ENCODE measurements at places on chromosomes 7 and 10.

DNA sequence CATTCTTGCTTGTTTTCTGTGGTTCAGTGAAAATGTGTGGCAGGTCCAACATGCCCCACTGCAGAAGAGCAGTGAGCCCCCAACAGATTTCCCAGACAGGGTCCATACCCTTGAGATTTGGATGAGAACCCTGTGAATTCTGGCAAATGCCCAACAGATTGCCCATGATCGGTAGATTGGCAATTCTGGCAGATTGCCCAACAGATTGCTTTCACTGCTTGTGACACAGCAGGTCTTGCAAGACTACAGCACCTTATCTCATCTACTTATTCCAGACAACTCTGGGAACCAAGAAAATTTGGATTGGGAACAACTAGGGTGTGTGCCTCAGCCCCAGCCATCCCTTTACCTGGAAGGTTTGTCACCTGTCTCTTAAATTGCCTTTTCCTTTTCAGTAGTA lies 143.7 kb upstream of the COL1A2 start:
- no peaks in the 10 kb centered on the region for H3K4me1 ChIP-seq
- DNase-seq: no peak
- no peaks in the 10 kb centered on the region for H3K36me3 ChIP-seq
- no peak overlapping the region for H3K27ac ChIP-seq
- no peak overlapping the region for H3K4me3 ChIP-seq

GRCh38 chr7:68433462-68434070 lies 1164.7 kb upstream of the AUTS2 start:
- no peak overlapping the region for H3K4me3 ChIP-seq
- H3K36me3 ChIP-seq: no peaks in the 10 kb centered on the region
- no peak overlapping the region for H3K27ac ChIP-seq
- no peak for DNase-seq
- H3K4me1 ChIP-seq: peaks cover 4% of the 10 kb centered on the region

- H3K27me3 ChIP-seq: no peaks in the 10 kb centered on the region
- H3K27ac ChIP-seq: peak overlapping the region; percentile 84
- H3K4me3 ChIP-seq: no peak overlapping the region
- DNase-seq: no peak
- H3K4me1 ChIP-seq: peaks cover 28% of the 10 kb centered on the region
Observed at GRCh38 chr10:95413588-95413987, 122.8 kb upstream of the PDLIM1 start.

GRCh38 chr10:31836569-31837406 lies 91.8 kb downstream of the ARHGAP12 start:
- H3K4me1 ChIP-seq: no peaks in the 10 kb centered on the region
- no peaks in the 10 kb centered on the region for H3K27me3 ChIP-seq
- H3K27ac ChIP-seq: no peak overlapping the region
- no peak overlapping the region for H3K4me3 ChIP-seq
- no peaks in the 10 kb centered on the region for H3K36me3 ChIP-seq

DNA sequence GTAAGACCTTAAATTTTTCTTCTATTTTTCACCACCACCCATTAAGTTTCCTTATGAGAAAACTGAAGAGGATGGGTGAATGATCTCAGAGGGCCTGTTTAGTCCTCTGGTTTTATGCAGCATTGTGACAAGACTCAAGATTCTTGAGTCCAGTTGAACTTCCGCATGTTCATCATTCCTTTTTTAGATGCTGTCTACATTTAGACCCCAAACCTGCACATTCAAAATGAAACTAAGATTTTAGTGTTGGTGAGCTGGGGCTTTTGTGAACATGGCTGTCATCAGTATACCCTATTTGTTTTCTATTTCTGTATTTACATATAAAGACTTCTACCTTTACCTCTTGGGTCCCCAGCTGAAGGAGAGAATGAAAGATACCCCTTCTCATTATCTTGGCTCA lies 31.1 kb downstream of the NET1 start:
- no peak for DNase-seq
- H3K27me3 ChIP-seq: no peaks in the 10 kb centered on the region
- H3K4me3 ChIP-seq: no peak overlapping the region
- peaks cover 5% of the 10 kb centered on the region for H3K4me1 ChIP-seq
- no peak overlapping the region for H3K27ac ChIP-seq
- H3K36me3 ChIP-seq: no peaks in the 10 kb centered on the region

- no peak overlapping the region for H3K27ac ChIP-seq
- no peak for DNase-seq
- H3K4me3 ChIP-seq: no peak overlapping the region
- peaks cover 2% of the 10 kb centered on the region for H3K36me3 ChIP-seq
Observed at GRCh38 chr10:74061104-74061503, 63.2 kb downstream of the VCL start.

DNA sequence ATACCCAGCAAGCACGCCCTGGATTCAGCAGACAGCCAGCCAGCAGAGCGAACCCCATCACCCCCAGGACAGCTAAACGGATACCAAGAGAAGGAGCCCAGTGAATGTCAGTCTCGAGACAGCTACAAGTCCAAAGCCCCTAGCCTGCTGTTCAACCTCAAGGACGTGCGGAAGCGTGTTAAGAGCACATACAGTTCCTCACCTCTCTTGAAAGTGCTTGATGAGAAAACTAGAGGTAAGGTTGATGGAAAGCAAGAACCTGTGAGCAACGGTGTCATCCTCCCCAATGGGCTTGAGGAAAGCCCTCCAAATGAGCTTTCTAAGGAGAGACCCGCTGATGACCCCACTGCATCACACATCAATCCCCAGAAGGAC lies 24.9 kb downstream of the C10orf71 start:
- peaks cover 3% of the 10 kb centered on the region for H3K36me3 ChIP-seq
- DNase-seq: no peak
- H3K4me3 ChIP-seq: no peak overlapping the region
- no peaks in the 10 kb centered on the region for H3K4me1 ChIP-seq
- no peaks in the 10 kb centered on the region for H3K27me3 ChIP-seq

- DNase-seq: no peak
- H3K4me1 ChIP-seq: no peaks in the 10 kb centered on the region
- no peak overlapping the region for H3K27ac ChIP-seq
- no peaks in the 10 kb centered on the region for H3K36me3 ChIP-seq
- no peaks in the 10 kb centered on the region for H3K27me3 ChIP-seq
Observed at GRCh38 chr10:58291538-58292174, 22.7 kb downstream of the CISD1 start.

DNA sequence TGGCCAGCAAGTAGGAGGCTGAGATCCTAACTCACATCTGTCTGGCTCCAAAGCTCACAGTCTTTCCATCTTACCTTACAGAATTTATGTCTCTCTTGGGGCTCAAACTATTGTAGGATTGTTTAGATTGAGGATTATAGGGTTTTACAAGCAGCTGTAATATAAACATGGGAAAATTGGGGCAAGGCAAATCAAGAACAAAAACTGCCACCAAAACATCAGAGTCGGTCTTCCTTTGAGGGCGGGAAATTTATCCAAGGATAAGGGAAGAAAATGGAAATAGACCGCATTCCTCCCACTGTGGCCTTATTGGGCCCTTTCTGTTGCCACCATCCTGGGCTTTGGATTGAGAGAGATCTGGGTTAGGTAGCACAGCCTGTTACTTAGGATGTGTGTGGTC lies 22.5 kb downstream of the RBM20 start:
- DNase-seq: no peak
- no peaks in the 10 kb centered on the region for H3K4me1 ChIP-seq
- peaks cover 4% of the 10 kb centered on the region for H3K27me3 ChIP-seq
- H3K4me3 ChIP-seq: no peak overlapping the region
- H3K36me3 ChIP-seq: no peaks in the 10 kb centered on the region
- H3K27ac ChIP-seq: no peak overlapping the region

DNA sequence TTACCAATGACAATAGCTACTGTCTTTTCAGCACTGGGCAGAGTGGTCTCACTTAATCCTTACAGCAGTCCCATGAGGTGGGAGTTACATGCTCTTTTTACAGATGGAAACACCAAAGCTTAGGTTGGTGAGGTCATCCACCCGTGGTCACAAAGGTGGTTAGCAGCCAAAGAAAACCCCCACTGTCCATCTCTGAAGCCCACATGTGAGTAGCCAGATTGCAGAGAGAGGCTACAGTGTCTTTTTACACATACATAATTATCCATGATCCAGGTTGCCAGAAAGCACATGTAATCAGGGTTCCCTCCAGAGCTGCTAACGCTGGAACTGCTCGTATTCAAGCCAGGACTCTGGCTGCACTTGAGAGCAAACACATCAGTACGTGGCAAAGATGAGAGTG lies 24.6 kb upstream of the ANKRD2 start:
- H3K36me3 ChIP-seq: no peaks in the 10 kb centered on the region
- H3K27ac ChIP-seq: no peak overlapping the region
- no peaks in the 10 kb centered on the region for H3K27me3 ChIP-seq
- peaks cover 51% of the 10 kb centered on the region for H3K4me1 ChIP-seq
- DNase-seq: no peak

GRCh38 chr7:47648275-47648925 lies 66.5 kb upstream of the TNS3 start:
- peaks cover 3% of the 10 kb centered on the region for H3K4me1 ChIP-seq
- no peak overlapping the region for H3K4me3 ChIP-seq
- H3K36me3 ChIP-seq: no peaks in the 10 kb centered on the region
- no peak overlapping the region for H3K27ac ChIP-seq

GRCh38 chr10:100436255-100436654 lies 26.6 kb upstream of the WNT8B start:
- DNase-seq: no peak
- no peak overlapping the region for H3K27ac ChIP-seq
- H3K36me3 ChIP-seq: no peaks in the 10 kb centered on the region
- no peaks in the 10 kb centered on the region for H3K4me1 ChIP-seq

- H3K27ac ChIP-seq: no peak overlapping the region
- H3K4me3 ChIP-seq: no peak overlapping the region
- H3K36me3 ChIP-seq: no peaks in the 10 kb centered on the region
- H3K27me3 ChIP-seq: no peaks in the 10 kb centered on the region
- H3K4me1 ChIP-seq: no peaks in the 10 kb centered on the region
Observed at GRCh38 chr7:18315241-18315640, 180.3 kb upstream of the HDAC9 start.

DNA sequence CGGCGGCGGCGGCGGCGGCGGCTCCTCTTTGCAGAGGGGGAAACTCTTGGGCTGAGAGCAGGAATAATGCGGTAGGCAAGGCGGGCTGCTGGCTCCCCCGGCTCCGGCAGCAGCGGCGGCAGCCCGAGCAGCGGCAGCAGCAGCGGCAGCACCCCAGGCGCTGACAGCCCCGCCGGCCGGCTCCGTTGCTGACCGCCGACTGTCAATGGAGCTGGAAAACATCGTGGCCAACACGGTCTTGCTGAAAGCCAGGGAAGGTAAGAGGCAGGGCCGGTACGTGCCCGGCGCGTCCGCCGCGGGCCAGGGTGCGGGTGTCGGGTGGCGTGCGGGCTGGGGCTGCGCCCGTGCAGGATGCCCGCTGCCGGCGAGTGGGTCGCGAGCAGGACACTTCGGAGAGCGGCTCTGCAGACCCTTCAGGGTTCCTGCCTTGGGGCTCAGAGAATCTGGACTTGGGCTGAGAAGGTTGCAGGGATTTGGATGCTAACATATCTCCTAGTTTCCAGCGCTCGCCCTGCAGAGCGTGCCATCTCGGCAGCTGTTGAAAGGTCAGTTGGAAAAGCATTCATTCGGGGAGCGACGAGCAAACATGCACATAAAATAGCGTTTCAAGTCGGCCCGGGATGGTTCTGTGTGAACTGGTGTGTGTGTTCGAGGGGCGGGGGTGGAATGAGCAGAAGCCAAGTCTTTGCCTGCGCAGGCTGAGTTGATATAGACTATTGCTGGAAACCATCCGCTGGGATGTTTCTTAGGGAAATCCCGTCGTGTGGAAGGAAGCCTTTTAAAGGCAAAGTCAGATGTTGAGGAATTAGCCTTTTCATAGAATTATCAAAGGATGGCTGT lies 562 bp downstream of the GRK5 start:
- H3K36me3 ChIP-seq: no peaks in the 10 kb centered on the region
- H3K27me3 ChIP-seq: no peaks in the 10 kb centered on the region
- peak; percentile 46 for DNase-seq
- peak overlapping the region; percentile 90 for H3K27ac ChIP-seq
- H3K4me3 ChIP-seq: peak overlapping the region; percentile 81
- peaks cover 26% of the 10 kb centered on the region for H3K4me1 ChIP-seq

DNA sequence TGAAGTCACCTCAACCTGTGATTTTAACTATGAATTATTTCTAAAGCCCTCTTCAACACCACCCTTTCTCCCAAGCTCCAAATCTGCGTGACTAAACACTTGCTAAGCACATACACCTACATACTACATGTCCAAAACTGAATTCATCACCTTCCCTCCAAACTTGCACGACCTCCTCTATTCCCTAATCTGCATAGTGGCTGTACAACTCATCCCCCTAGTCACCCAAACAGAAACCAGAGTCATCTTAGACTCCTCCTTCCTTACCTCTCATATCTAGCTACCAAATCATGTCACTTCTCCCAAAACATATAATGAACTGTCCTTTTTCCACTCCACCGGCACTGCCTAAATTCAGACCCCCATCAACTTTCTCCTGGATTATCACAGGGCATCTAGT lies 16.2 kb downstream of the ARHGAP21 start:
- H3K4me3 ChIP-seq: no peak overlapping the region
- H3K36me3 ChIP-seq: no peaks in the 10 kb centered on the region
- H3K27me3 ChIP-seq: no peaks in the 10 kb centered on the region
- no peak overlapping the region for H3K27ac ChIP-seq
- DNase-seq: no peak

- DNase-seq: no peak
- H3K4me3 ChIP-seq: no peak overlapping the region
- H3K36me3 ChIP-seq: no peaks in the 10 kb centered on the region
- H3K27me3 ChIP-seq: no peaks in the 10 kb centered on the region
- H3K4me1 ChIP-seq: no peaks in the 10 kb centered on the region
- no peak overlapping the region for H3K27ac ChIP-seq
Observed at GRCh38 chr10:17307123-17307522, 79.1 kb downstream of the VIM start.

- no peak for DNase-seq
- H3K4me3 ChIP-seq: no peak overlapping the region
- no peaks in the 10 kb centered on the region for H3K36me3 ChIP-seq
Observed at GRCh38 chr7:22980422-22980821, 33.5 kb downstream of the HYCC1 start.

DNA sequence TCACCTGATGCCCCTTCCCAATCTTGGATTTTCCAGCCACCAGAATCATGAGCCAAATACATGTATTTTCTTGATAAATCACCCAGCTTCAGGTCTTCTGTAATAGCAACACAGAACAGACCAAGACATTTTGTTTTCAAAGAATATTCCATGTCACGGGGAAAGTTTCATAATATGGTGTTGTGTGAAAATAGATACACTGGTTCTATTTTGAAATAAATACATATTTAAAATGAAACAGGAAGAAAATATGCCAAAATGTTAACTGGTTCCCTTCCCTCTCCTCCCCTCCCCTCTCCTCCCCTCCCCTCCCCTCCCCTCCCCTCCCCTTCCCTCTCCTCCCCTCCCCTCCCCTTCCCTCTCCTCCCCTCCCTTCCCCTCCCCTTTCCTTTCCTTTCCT lies 30.3 kb upstream of the CAMK1D start:
- no peak overlapping the region for H3K27ac ChIP-seq
- no peaks in the 10 kb centered on the region for H3K27me3 ChIP-seq

GRCh38 chr7:106218546-106218945 lies 66.2 kb downstream of the NAMPT start:
- H3K27ac ChIP-seq: no peak overlapping the region
- no peak overlapping the region for H3K4me3 ChIP-seq
- no peaks in the 10 kb centered on the region for H3K36me3 ChIP-seq
- H3K27me3 ChIP-seq: no peaks in the 10 kb centered on the region
